ENCODE measurements at places on chromosomes 5 and 9. TPM values are rescaled to one million over a fixed set of nuclear protein-coding genes. Genes with fewer than 3 reads are reported as not detected.

The ABLIM3 gene
- not detected for total RNA-seq

The TAF11L5 gene
- not detected for total RNA-seq

- DNase-seq = no peak
Measured at GRCh38 chr9:93648181-93648580, 71.8 kb downstream of the PHF2 start.

DNA sequence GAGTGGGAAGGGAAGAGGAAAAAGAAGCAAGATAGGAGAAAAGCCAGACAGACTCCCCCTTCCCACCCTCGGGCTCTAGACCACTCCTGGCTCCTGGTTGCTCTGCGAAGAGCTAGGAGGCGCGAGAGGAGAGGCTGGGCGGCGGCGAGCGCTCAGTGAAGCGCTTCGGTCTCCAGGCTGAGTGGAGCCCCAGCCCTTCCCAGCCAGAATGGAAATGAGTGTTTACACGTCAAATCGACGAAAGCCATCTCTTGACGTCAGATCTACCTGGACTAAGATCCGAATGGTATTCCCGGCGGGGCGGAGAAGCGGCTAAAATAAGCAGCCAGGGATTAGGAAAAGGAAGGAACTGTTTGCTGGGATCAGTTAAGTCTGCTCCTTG is at the start of gene PCSK1:
PCSK1 (minus strand) TSS at position 183 of the 382 bp plus-strand sequence. CDS start 206 bp downstream, outside the sequence.
- no peak for DNase-seq

- DNase-seq = no peak
Measured at GRCh38 chr9:19122490-19123042, 4.7 kb downstream of the PLIN2 start.
